Psoas muscle (tissue), 8 donors: ENCODE measurements at places on chromosomes 7 and 10. TPM values are rescaled to one million over a fixed set of nuclear protein-coding genes. Genes with fewer than 3 reads are reported as not detected.

EBLN1 gene
- total RNA-seq = not detected

RAMP3 gene
- total RNA-seq = 16.9 TPM

PNLIPRP3 gene
- total RNA-seq = not detected

DNA sequence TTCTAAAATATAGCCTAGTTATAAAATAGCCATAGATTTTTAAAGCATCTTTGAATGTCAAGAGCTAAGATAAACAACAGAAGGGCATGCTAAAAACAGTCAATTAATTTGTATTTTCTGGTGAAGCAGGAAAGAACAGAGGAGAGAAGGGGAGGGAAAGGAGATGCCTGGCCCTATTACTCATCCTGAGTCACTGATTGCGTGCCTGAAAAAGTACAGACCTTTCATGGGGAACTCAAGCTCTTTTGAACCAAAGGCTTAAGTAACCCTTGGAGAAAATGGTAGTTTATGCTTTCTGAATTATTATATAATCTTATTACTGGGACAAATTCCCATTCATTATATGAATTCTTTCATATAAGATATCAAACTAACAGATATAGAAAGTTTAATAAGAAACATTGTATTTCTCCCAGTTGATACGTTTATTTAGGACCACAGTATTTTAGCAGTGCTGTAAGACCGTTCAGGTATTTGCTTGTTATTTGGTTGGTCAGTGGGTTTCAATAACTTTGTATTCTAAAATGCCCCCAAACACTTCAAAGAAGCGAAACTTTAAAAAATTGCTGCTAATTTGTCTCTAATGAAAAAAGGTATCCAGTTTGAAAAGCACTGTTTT is 151.3 kb downstream of the HGF start:
- no peak for DNase-seq

- no peak for DNase-seq
Measured at GRCh38 chr10:32412499-32412853, 33.5 kb upstream of the CCDC7 start.

GRCh38 chr7:150586785-150587152 is 19.6 kb downstream of the GIMAP4 start:
- DNase-seq = no peak
